Activated T-cell treated with anti-CD3 and anti-CD28 coated beads, Interleukin-2, amount 50 U/mL, for 72 hours (primary cell): ENCODE measurements at places on chromosomes 6 and 20. TPM values are rescaled to one million over a fixed set of nuclear protein-coding genes. Genes with fewer than 3 reads are reported as not detected.

The DOK5 gene
- total RNA-seq = 1.2 TPM

The PRSS16 gene
- total RNA-seq = 5.6 TPM

The OPN5 gene
- total RNA-seq = not detected

DNA sequence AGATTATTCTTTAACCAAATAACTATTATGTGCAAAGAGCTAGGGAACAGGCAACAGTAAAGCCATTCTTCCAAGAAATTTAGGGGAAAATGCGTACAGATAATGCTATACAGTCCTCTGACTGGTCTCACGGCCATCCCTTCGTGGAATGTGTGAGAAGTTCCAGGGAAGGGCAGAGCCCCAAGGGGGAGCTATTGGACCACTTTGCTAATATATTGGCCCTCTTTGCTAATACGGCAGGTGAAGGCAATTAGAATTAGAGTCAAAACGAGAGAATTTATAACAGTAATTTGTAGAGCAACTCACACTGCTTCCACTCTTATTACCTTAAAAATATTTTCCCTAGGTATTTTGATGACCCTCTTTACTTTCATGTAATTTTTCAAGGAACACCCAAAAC lies 140.4 kb downstream of the IMPG1 start:
- no peak for DNase-seq

DNA sequence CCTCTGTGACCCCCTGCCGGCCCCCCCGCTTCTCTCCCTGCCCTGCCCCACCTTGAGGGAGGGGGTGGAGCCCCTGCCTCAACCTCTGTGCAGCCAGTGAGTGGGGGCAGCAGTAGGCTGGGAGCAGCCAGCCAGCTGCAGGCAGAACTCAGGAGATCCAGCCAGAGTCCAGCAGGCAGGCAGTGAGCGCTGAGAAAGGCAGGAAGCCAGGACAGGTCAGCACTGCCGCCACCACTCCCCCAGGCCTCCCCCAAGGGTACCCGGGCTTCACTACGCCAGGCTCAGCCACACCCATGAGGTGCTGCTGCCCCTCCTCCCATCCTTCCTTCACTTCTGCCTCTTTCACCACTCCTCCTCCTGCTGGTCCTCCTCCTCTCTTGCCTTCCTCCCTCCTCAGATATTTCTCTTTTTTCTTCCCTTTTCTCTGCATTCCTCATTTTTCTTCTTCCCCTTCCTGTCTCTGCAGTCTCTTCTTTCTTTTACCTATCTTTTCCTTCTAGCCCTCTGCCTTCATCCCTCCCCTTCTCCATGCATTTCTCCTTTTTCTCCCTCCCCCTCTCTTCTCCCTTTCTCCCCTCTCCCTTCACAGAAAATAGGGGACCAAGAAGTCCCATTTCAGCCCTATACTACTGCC lies 11.5 kb downstream of the TMEM63B start:
- no peak for DNase-seq

DNA sequence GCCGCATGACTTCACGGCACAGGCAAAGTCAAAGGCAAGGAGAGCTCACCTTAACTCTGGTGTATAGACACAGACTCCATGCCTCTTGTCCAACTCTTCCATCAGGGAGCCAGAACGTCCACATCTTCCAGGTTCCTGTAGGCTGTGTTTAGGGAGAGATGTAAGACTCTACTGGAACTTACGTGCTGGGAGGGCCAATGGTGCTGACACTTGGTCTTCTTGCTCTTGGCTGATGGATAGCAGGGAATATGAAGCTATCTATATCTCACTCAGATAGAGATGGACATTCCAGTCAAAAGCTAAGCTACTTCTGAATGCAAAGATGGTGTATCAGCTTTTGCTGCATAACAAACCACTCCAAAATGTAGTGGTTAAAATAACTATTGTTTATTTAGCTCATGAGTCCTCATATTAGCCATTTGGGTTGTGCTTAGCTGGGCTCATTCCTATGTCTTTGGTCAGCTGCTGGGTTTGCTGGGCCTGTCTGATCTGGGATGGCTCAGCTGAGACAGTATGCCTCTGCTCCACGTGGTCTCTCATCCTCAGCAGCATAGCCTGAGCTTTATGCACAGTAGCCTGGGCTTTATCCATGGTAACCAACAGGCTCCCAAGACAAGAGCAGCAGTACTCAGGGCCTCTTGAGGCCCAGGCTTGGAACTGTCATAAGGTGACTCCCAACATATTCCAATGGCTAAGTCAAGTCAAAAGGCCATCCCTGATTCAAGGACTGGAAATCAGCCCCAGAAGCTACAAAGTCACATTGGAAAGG lies 111.6 kb downstream of the SNX5 start:
- no peak for DNase-seq

DNA sequence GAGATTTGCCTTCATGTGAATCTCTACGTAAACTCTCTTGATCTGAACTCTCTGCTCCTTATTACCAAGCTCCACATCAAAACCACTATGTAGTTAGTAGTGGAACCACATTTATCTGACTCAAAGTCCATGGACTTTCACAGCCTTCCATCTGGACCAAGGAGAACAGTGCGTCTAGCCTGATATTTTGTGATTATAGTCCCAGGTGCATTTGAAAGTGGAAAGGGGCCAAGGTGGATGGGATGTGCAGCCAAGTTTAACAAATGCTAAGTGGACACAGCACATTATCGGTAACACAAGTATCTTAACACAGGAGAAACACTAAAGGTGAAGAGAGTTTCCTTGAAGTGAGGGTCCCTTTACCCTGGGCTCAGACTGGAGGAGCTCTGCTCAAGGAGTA lies 281.2 kb upstream of the SGK1 start:
- DNase-seq = no peak

DNA sequence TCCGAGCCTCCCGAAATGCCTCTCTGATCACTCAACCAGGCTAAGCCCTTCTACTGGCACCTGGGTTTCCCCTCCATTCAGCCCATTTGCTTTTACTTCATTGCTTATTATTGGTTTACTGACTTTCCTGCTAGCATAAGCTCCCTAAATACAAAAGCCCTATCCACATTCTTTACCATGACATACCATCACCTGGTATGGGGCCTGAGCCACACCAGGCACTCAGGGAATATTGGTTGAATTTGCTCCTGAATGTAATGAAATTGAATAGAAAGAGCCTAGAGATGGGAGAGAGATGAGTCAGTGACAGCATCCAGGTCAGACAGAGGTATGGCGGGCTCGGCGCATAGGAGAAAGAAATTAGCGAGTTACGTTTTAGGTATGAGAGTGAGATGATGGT lies 120.0 kb downstream of the CD164 start:
- no peak for DNase-seq

DNA sequence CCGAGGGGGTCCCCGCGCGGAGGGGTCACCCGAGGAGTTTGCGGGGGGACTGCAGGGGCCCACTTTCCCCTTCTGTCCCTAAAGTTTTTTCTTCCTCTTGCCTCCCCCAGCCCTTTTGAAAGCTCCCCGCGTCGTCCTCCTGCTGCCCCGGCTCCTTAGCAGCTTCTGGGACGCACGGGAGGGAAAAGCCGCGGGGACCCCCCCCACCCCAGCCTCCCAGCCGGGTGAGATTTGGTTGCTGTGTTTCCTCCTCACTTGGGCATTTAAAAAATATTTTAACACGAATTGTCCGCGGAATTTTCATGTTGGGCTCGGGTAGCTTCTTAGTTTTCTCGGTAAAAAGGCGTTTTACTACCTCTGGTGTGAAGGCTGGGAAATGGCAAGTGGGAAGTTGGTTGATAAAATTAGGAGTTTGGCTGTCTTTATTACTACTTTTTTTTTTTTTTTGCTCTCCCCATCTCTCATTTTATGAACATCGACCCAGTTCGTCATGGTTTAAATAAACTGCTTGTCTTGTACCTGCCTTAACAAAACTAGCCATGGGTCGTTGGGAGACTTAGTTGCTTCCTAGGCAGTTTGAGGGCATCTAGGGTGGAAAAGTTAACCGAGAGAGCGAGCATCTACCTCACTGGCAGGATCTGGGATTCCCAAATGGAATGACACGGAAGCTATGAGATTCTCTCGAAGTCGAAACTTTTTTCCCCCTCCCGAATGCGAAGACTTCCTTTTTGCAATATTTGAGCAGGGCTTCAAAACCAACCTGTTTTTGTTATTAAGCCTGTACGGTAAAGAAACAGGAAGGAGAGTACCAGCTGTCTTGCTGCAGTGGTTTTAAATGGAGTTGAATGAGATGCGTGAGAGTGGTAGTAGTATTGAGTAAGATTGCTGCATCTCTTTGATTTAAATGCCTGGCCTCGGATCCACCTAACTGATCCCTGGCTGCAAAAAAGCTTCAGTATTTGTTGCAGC lies 868 bp downstream of the NCOA3 start:
- DNase-seq = peak; percentile 24

- DNase-seq = no peak
These were observed 383.9 kb downstream of the PLCB1 start for GRCh38 chr20:8515810-8516435.
